Activated T-cell treated with anti-CD3 and anti-CD28 coated beads for 1 hour (primary cell): ENCODE measurements at places on chromosomes 16 and 17.

- DNase-seq: no peak
Observed at GRCh38 chr17:28492352-28493310, 13.5 kb upstream of the FOXN1 start.

DNA sequence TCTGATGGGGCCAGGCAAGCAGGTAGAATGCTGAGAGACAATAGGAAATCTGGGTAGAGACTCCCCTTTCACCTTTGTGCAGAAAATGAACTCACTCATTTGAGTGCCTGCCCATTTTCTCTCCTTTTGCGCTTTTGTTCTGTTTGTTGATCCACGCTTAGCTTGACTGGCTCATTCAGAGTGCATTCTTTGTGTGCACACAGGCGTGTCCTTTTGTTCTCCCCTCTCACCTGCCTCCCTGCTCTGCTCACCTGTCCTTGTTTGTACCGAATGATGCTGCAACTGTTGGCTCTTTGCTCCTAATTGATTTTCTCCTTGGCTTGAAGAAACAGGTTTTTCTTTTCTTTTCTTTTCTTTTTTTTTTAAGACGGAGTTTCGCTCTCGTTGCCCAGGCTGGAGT lies 15.8 kb downstream of the PGS1 start:
- DNase-seq: no peak

- DNase-seq: no peak
Observed at GRCh38 chr17:17341452-17341851, 38.3 kb downstream of the NT5M start.

- DNase-seq: no peak
Observed at GRCh38 chr16:13902677-13903076, 17.3 kb upstream of the ERCC4 start.

DNA sequence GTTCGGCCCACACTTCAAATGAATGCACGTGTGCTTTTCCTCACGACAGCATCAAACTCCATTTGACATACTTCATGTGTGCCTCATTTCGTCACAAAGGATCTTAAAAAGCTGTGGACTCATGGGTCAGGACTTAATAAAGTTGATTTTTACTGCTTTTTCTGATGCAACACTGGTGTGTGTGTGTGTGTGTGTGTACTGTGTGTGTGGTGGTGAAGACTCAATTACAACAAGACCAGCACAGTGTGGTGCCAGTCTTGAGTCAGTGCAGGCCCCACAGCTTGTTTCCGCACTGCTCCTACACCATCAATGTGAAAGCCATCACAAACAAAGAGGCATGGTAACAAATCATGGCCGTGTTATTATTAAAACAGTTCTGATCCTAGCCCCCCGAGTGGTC lies 17.7 kb downstream of the CDIP1 start:
- no peak for DNase-seq

DNA sequence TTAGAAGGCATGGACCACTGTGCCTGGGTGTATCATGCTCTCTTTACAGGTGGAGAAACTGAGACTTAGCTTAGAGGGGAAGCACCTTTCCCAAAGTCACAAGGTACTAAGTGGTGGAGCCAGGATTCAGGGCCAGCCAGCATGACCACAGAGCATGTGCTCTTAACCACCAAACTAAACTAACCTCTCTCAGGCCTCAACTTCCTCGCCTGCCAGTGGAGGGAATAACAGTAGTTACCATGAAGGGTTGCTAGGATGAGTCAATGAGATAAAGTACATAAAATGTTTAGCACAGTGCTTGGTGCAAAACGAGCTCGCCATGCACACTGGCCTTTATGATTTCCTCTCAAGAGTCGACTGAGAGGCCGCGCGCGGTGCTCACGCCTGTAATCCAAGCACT lies 6.4 kb upstream of the MYO1C start:
- DNase-seq: no peak

- peak; percentile 14 for DNase-seq
Observed at GRCh38 chr16:88534638-88535190, 35.5 kb upstream of the ZC3H18 start.

GRCh38 chr16:56679818-56680217 lies 2.5 kb upstream of the MT1X start:
- no peak for DNase-seq

DNA sequence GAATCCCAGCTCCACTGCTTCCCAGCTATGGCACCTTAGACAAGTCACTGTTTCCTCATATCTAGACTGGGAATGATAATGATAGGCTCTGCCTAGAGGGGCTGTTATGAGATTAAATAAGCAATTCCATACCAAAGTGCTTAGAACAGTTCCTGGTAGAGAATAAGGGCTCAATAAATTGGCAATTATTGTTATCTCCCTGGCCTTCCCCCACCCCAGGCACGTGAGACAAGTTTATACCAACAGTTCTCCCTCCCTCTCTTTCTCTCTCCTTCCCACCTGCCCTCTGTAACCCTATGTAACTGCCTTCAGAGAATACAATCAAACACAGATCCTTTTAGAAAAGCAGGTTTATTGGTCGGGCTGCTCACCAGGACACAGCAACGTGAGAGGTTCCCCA lies 13.9 kb upstream of the STAT3 start:
- no peak for DNase-seq

DNA sequence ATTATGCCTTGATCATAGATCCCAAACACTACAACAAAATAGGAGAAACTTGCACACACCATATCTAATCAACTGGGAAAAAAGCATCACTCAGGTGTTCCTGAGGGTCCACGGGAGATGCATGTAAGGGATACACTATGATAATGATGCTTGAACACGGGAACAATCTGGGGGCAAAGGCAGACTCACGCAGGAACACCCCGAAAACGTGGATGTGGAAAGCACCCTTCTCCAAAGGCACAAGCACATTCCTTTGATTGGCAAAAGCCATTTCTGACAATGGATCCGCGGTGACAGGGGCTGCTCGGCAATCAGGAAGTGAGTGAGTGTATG lies 1.3 kb downstream of the ZNF652 start:
- DNase-seq: peak; percentile 28

DNA sequence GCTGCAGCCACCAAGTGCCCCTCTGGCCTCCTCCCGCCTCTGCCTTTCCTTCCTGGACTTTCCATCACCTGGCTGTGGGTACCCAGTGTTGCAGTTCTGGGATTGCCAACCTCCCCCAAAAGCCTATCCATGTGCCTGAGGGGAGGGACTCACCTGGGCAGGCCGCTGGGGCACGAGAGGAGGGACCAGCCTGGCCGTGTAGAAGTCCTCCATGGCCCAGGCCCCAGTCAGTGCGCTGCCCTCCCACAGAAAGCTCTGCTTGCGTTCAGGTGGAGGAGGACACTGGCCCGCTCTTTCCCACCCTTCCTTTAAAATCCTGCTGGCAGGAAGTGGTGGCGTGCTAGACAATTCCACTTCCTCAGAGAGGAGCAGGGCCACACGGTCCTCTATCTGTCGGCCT lies 14.2 kb downstream of the SLX4 start:
- no peak for DNase-seq

- DNase-seq: no peak
Observed at GRCh38 chr17:70074956-70075355, at the start of gene KCNJ16. TSS of gene KCNJ16 (plus strand) at chr17:70075225. CDS start at chr17:70132088, 56,863 bp downstream.

- no peak for DNase-seq
Observed at GRCh38 chr16:11349599-11350276, 4.5 kb downstream of the RMI2 start.

DNA sequence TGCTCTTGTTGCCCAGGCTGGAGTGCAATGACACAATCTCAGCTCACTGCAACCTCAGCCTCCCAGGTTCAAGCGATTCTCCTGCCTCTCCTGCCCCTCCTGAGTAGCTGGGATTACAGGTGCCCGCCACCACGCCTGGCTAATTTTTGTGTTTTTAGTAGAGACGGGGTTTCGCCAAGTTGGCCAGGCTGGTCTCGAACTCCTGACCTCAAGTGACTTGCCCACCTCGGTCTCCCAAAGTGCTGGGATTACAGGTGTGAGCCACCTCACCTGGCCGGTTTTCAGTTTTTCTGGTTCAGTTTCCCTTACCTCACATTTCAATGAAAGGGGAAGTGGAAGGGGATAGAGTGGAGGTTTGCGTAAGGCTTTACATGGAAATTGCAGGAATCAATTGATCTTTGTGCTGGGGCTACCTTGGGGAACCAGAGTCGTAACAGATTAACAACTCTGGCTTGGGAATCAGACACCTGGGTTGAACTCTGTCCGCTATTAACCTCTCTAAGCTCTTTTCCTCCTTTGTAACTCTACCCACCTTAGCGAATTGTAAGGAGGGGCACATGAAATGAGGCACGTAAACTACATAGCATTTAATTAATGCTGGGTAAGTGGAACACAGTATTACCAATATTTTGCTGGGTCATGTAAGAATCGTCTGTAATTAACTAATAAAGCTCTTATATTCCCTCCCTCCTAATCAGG lies 3.2 kb downstream of the MPV17L start:
- DNase-seq: no peak

GRCh38 chr16:47059991-47060390 lies 83.8 kb downstream of the NETO2 start:
- DNase-seq: no peak

- DNase-seq: no peak
Observed at GRCh38 chr17:58377093-58377601, 25.1 kb upstream of the SUPT4H1 start.

- DNase-seq: no peak
Observed at GRCh38 chr17:73695035-73695738, 50.9 kb upstream of the SDK2 start.

GRCh38 chr16:48434653-48435317 lies 49.6 kb upstream of the SIAH1 start:
- DNase-seq: no peak

DNA sequence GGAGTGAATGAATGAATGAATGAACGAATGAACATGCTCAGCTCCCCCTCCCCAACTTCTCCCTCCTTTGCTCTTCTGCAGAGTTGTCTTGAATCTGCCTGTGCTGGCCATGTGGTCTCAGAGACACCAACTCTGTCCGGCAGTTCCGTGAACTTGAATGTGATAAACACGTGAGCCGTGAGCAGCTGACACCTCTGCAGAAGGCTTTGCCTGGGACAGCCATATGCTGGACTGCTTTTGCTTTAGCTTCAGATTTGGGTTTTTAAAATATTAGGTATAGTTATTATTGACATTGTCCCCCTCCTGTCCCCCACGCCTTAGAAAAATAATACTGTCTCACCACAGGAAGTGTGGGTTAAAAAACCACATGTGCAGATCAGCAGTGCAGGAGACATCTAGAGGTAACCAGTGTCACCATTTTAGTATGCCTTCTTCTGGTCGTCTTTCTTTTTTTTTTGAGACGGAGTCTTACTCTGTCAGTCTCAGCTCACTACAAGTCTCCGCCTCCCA lies 83.8 kb downstream of the ABCC1 start:
- DNase-seq: no peak

DNA sequence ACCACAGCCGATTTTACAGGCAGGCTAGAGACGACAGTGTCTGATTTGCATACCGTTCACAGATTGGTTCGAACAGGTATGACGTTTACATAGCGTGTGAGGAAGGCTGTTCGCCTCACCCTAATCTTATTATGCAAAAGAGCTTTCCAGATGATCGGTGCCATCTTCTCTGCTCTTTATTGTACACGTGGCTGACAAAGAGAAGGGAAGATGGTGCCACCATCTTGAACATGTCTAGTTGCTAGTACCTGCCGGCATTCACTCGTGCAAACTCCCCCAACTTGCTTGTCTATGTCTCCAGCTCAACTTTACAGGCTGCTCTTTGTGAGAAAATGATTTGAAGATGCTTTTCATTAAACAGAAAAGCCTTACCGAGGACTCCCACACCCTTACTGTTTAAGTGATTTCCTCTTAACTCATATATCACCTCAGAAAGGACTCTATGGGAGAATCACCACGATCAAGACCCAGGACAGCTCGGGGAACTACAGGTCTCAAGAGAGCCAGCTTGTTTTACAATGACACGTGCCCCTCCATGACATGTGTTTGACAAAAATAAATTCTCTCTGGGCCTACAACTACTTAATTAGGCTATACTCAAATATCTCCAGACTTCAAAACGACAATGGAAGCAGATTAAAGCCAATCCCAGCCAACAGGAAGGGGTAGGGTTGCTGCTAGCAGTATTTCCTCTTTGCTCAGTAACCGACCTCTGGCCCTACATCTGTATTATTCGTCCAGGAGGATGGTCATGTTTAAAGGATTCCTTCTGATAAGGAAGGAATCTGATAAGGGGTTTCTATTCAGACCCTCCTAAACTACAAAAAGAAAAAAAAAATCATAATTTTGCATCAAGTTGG lies 480.6 kb downstream of the TMEM114 start:
- no peak for DNase-seq

GRCh38 chr17:18166894-18167293 lies 16.7 kb upstream of the ALKBH5 start:
- no peak for DNase-seq

DNA sequence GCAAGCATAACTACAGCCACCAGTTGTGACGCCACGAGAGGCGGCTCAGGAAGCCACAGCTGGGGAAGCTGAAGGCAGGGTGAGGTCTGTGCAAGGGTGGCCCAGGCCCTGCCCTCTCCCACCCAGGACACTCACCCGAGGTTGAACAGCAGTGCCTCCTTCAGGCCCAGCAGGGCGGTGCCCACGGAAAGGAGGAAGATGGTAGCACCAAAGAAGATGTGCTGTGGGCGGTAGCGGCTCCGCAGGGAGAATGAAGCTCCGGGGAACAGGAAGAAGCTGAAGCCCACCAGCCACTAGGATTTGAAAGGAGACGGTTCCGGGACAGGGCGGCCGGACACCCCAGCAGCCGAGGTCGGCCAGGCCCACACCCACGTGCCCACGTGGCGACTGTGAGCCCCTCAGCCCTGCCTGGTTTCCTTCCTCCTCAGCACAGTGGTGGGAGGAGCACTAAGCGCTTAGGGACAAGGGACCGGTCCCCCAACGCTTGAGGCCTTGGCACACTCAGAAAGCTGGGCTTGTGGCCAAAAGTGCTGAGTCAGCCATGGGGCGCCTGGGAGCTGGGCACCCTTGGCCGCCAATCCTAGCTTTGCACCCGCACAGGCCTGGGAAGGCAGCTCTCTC lies 11.0 kb downstream of the CYB561 start:
- DNase-seq: no peak

DNA sequence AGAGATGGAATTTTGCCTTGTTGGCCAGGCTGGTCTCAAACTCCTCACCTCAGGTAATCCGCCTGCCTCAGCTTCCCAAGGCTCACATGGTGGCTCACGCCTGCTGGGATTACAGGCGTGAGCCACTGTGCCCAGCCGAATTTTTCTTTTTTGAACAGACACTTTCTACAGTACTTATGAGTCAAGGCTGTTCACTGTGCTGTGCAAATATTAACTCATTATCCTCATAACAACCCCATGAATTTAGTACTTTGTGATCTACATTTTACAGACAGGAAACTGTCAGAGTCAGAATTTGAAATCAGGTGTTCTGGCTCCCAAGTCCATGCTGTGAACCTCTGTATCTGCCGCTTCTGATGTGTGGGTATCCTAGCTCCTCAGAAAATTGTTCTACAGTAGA lies 25.7 kb upstream of the RASL10B start:
- no peak for DNase-seq

GRCh38 chr17:28725166-28725659 lies 820 bp downstream of the TLCD1 start:
- no peak for DNase-seq

GRCh38 chr17:32385121-32385520 lies 35.2 kb downstream of the ZNF207 start:
- DNase-seq: no peak

DNA sequence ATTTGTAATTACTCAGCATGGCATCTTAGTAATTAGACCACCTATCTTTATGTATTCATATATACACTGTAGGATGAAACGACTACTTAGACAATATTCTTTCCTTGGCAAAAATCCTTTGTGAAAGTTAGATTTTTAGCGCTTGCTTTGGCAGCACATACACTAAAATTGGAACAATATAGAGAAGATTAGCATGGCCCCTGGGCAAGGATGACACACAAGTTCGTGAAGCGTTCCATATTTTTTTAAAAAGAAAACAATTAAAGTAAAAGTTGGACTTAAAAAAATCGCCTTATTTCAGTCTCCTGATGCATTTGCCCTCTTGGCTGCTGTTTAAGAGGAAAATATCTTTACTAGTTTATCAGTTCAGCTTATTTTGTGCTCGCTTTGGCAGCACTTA lies 10.5 kb downstream of the IGSF6 start:
- DNase-seq: no peak
